Right hindlimb (tissue), 1 donor: ENCODE measurements at places on chromosomes 11 and 22.
A peak's percentile ranks its signal among the peaks of the same experiment; 100 is the strongest.

GRCh38 chr11:96257972-96258934 is 84.7 kb downstream of the MAML2 start:
- DNase-seq, result no peak

DNA sequence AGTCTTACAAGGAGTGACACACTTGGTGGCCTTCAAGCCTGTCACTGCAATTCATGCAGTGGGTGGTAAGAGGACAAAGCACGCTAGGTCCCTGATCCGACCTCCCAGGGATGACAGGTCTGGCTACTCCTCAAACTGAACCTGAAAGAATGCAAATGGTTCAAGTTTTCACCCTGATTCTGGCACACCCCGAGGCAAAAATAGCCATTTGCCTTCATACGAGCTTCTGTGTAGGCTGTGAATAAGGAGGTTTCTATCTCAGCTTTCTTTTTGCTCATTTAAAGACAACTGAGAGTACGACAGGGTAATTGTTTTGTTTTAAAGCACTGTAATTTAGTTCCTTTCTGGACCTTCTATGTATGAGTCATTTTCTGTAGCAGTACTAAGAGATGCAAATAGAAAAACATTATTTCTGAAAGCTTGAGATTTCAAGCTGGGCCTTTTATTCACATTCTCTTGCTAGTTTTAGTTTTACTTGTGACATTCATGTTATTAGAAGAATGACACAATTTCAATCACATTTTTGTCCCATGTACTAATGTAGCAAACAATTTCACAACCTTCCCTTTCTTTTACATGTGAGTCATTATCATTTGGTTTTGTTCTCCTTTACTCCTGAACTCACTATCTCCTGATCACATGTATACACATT is 56.6 kb upstream of the FDX1 start:
- DNase-seq, result no peak

DNA sequence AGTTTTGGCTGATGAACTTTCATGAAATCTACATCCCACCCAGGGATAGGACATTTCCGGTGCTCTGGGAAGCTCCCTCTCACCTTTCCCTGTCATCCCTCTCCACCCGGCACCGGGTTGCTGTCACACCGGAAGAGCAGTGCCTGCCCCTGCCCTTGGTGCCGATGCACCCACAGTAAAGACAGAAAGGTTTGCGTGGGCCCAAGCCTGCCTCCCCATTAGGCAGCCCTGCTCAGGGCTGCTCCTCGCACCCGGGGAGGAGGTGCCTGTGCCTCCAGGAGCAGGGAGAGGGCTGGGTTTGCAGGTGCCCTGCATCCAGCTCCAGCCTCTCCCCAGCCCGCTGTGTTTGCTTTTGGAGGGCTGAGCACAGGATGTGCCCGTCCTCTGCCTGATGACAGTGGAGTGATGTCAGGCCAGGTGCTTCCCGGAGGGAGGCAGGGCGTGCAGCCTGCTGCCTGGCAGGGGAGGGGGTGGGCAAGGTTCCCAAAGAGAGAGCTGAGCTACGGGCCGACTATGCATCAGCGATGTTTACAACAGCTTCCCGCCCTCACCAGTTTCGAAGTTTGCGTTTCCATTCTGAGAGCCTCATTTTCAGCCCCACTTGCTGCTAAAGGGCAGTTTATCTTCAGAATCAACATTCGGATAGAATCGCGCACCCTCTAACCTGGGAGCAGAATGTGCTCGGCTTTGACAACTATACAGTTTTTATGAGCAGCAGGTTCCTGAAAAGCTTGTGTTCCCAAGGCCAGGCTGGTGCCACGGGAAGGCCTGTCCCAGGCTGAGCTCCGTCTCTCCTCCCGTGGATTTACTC is 83.2 kb upstream of the CLDN5 start:
- peak; percentile 57 for DNase-seq

GRCh38 chr11:76825726-76826396 is 34.9 kb upstream of the ACER3 start:
- DNase-seq, result no peak

DNA sequence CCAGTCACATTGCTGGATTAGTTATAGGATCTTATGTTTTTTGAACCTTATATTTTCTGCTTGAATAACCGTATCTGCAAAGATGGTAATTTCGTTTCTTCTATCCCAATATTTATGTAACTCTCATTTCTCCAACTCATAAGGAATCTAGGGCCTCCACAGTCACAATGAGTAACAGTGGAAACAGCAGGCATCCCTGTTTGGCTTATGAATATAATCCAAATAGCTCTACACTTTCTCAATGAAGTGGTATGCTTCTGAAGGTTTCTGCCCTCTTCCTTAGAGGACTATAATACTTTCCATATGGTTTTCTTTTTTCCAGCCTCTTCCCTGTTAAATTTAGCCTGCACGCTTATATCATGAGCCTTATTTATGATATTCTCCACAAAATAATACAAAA is 16.5 kb downstream of the ATP6V1E1 start:
- DNase-seq, result no peak
